HFF-Myc (cell line): ENCODE measurements at places on chromosomes 7 and 10.

- no peak for DNase-seq
These were observed 10.7 kb upstream of the HOXA13 start for GRCh38 chr7:27210441-27211083.

DNA sequence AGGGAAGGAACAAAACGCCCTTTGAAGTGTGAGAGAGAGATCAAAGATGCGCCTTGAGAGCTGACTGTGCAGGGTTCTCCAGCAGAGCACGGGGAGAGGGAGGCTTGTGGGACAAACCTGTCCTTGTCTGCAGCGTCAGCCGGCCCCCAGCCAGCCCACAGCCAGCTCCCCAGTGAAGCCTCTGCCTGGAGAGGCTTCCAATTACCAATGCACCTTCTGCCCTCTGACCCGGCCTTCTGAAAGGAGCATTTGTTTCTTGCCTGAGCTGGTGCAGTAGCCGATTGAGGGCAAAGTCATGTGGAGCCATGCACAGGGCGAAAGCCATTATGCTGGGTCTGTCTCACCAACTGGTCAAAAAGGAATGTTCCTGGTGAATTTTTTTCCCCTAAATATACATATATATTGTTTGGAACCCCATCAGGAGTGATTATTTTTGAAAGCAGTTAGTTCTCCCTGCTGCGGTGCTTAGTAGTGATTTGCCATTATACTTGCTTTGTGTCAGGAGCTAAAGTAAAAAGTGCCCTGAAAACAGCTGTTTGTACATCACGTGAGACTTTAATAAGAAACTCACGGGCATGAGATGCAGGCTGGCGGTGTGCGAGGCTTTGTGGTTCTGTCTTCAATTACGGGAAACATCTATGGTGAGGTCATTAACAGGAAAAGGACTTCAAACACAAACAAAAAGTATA lies 268.6 kb downstream of the KLF6 start:
- DNase-seq = no peak

- DNase-seq = no peak
These were observed 251.0 kb downstream of the AUTS2 start for GRCh38 chr7:69849268-69849667.

GRCh38 chr7:18648849-18649758 lies 153.6 kb downstream of the HDAC9 start:
- no peak for DNase-seq

- no peak for DNase-seq
These were observed 241.4 kb upstream of the ZNF32 start for GRCh38 chr10:43890124-43890523.

GRCh38 chr10:70771311-70772194 lies 13.6 kb downstream of the TBATA start:
- DNase-seq = no peak

DNA sequence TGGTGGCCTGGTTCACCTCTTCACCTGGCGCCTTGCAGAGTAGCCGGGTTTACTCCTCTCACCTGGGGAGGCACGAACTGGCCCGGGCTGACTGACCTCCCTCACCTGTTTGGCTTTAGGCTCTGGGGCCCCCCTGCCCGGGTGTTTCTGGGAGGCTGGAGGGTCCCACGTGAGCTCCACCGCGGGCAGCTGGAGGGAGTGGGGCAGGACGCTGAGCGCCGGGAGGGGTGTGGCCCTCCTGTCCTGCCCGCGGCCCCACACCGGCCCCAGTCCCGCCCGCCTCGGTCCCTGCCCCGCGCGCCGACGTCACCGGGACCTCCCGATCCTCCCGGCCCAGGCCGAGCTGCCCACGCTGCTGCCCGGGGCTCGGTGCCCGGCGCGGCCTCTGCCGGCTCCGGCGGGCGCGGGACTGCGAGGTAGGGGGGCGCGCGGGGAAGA lies at the start of gene AMZ1:
Gene AMZ1 (plus strand): TSS at position 322 of the 438 bp plus-strand sequence. CDS start 12,250 bp downstream, outside the sequence.
- no peak for DNase-seq

DNA sequence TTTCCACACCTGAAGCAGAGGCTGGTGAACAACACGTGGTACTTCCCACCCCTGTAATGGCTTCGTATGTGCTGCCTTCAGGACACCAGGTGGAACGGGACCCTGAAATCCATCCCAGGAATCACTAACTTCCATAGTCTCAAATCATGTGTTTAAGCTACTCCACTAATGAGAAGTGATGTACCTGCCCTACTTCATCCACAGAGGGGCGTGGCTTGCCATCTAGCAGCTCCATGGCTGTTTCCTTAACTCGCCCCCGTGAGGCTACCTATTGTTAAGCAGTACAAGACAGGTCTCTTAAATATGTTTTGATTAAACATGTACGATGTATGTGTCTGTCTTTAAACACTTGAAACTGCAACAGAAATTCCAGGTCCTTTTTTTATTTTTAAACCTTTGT lies 31.8 kb downstream of the ARL3 start:
- no peak for DNase-seq

- DNase-seq = no peak
These were observed 70.8 kb upstream of the ZNF92 start for GRCh38 chr7:65302883-65303282.

- DNase-seq = no peak
These were observed 28.0 kb upstream of the MCU start for GRCh38 chr10:72663971-72664370.

DNA sequence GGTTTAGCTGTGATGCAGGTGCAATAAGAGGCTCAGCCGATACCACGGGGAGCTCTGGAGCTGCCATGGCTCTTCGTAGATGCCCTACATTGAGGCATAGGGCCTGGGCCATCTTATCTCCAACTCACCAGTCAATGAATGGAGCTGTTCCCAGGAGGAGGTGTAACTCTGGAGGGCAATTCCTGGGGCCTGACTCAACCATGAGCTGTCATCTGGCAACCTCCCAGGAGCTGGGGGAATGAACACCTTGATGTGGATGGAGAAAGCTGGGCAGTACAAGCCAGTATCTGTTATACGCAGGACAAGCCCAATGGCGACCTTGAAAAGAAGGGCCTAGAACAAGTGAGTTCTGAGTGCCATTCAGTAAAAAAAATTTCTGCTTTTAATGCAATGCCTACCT lies 224.0 kb upstream of the PLXDC2 start:
- no peak for DNase-seq

DNA sequence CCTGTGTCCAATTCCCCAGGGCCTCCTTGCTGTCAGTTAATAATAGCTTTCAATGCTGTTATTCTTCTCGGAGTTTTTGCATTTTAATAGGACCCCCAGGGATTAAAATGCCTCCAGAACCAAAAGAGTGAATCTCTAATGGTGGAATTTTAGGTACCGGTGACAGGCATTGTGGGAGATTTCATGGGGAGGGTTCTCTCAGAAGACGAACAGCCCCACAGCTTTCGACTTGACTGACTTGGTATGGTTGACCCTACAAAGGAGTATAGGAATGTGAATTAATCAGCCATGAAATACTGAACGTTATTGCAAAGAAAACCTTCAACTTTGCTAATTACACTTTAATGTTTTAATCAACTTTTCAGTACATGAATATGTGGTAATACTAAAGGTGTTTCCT lies 206.3 kb upstream of the FZD8 start:
- DNase-seq = no peak

- DNase-seq = no peak
These were observed 231.4 kb downstream of the GRID1 start for GRCh38 chr10:86135191-86135590.

GRCh38 chr7:159026271-159027055 lies 118.2 kb downstream of the VIPR2 start:
- no peak for DNase-seq

DNA sequence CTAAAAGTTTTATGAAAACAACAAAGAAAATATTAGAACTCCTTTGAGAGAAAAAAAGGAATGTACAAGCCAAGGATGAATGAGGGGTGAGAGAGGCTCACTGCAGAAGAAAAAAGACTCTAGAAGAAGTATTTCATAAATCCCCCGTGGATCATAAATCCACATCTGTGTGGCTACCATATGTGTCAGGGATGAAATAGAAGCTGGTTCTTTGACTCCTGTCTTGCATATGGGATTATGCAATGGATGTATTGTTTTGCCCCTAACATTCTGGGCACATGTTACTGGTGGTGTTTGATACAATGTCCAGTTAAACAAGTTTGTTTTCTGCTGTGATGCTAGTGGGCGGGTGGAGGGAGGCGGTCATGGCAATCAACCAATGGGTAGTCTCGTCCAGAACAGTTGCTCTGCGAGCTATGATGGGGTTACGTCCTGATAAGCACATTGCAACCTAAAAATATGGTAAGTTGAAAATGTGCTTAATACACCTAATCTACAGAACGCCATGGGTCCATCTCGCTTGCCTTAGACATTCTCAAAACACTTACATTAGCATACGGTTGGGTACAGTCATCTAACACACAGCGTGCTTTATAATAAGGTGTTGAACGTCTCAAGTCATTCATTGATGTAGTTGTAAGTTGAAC lies 34.1 kb upstream of the PITRM1 start:
- DNase-seq = no peak

- no peak for DNase-seq
These were observed 557 bp upstream of the TAX1BP1 start for GRCh38 chr7:27739301-27739908.

DNA sequence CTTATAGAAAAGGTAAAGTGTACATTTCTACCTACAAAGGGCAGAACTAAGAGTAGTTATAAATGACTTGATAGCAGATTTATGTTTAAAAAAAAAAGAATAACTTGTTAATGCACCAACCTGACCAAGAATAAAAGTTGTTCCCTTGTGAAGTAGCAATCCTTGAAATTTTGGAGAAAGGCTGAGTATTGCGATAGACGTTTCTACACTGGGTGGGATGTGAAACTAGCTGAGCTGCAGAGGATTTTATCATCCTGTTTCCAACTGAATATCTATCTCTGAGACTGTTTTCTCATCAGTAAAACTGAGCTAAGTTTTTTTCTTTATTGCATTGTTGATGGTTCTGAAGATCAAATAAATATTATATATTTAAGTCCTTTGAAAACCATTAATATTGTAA lies 14.6 kb downstream of the MDFIC start:
- DNase-seq = no peak

DNA sequence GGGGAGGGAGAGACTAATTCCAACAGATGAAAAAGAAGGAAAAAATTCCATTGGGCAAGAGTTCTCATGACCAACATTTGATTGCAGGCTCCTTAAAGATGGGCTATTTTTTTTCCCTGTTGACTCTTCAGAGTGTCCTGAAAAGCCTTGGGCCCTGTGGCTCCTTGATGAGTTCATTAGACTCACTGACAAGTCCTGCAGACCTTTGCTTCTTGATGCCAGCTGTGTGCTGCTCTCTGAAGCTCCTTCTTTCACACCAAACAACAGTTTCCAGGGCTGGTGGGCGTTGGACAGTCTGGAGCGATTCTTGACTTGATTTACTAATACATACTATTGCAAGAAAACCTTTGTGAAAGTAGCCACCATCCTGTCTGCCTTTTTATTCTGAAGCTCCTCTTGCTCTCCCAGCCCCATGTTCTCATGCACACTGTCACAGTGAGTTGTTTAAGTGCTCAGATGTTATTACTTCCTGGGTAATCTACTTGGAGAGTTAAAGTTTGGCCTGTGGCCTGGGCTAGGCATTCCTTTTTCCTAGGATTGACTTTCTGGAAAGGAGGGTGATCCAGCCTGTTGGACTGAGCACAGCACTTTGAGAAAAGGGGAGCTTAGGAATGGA lies 250.3 kb downstream of the PTEN start:
- DNase-seq = no peak
